Activated T-helper 1 cell treated with anti-CD3 and anti-CD28 coated beads, Interleukin-12 subunit alpha, Interleukin-12 subunit beta, Interleukin-2, Interleukin-4 antibody, amounts not matched to agents 30 ng/mL and 10 ng/mL and 1 ng/mL, durations not matched to agents 14 hours and 24 hours and 36 hours (primary cell): ENCODE measurements at places on chromosomes 5 and 9. TPM values are rescaled to one million over a fixed set of nuclear protein-coding genes. Genes with fewer than 3 reads are reported as not detected.

GRCh38 chr9:90900130-90900529, 98.5 kb downstream of the SYK start:
- no peaks in the 10 kb centered on the region for H3K4me1 ChIP-seq
- no peak overlapping the region for H3K27ac ChIP-seq
- no peaks in the 10 kb centered on the region for H3K36me3 ChIP-seq
- DNase-seq: no peak
- no peak overlapping the region for H3K4me3 ChIP-seq

DNA sequence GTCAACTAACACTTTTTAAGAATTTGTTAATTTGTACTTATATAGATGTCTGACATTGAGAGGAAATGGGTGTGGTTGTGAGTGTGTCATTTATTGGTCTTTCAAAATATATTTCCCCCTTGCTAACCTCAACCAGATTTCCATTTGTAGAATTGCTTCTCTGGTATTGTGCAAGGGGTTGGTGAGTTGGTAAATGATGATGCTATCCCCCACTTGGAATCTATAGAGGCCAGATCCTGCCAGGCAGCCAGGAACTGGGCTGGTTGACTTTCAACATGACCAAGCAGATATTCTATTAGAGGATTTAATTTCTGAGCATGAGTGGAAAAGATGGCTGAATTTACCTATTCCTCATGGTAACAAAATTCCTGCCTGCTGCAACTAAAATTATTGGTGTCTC, 306.6 kb upstream of the KIF2A start:
- no peaks in the 10 kb centered on the region for H3K4me1 ChIP-seq
- peaks cover 3% of the 10 kb centered on the region for H3K27me3 ChIP-seq
- no peak for DNase-seq
- no peak overlapping the region for H3K27ac ChIP-seq
- H3K36me3 ChIP-seq: no peaks in the 10 kb centered on the region

- no peak overlapping the region for H3K4me3 ChIP-seq
- H3K4me1 ChIP-seq: no peaks in the 10 kb centered on the region
- no peaks in the 10 kb centered on the region for H3K27me3 ChIP-seq
- no peak for DNase-seq
- H3K27ac ChIP-seq: no peak overlapping the region
Observed at GRCh38 chr9:119157196-119157595, 212.0 kb downstream of the BRINP1 start.

DNA sequence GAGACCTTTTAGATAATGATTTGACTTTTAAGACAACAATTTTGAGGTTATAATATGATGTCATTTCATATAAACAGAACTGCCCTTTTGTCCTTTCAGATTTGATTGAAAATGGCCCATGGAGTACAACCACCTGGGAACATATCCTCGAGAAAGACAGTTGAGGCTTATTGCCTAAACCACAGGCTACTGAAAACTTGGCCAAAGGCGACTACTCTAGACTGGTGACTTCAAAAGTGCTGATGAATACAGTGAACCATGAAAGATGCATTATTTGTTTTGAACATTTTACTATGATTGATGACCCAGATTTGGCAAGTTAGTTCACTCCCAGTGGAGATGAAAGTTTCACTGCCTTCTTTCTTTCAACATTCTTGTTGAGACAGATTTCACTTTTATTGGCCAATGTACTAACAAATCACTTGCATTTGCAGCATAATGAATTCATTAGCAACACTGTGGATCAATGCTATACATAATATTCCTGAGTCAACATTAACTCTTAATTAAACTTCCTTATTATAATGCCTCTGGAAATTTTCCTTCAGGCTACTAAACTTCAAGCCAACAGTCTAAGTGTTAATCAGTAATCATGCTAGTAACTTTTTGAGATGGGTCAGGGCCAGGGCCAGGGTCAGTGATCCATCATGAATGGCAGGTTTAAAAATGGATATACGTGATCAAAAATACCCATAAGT, 480.3 kb downstream of the RAB3C start:
- H3K27me3 ChIP-seq: peaks cover 7% of the 10 kb centered on the region
- H3K36me3 ChIP-seq: peaks cover 2% of the 10 kb centered on the region
- no peak for DNase-seq
- no peak overlapping the region for H3K27ac ChIP-seq
- H3K4me3 ChIP-seq: no peak overlapping the region
- H3K4me1 ChIP-seq: peaks cover 7% of the 10 kb centered on the region

DNA sequence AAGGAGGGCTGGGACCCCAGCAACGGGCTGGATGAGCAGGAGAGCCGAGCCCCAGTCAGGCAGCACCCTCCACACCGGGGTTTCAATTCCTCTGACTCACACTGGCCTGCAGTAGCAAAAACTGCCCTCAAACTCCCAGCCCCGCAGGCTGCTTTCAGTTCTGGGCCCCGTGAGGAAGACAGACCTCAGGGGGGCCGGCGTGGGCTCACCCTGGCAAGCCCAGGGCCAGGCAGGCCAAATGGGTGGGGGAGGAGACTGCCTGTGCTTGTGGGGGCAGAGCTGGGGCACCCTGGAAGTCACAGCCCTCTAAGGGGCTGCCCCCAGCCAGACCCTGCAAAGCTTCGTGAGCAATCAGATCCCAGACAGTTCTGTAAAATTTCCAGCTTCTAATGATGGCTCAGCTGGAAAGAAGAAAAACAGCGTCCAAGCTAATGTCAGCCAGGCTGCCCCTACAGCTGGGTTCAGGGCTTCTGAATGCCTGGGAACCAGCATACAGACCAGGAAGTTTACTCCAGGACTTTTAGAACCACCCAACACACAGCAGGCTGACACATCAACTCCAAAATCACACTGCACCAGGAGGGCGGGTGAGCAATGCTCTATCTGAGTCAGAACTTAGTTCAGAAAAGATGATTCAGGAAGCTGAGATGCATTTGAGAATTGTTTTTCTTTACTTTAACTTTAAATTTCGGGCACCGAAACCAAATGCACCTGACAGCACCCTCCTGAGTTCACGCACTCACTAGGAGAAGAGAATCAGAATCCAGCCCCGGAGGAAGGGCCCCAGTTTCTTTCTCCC, 34.7 kb downstream of the LPCAT1 start:
- no peak overlapping the region for H3K4me3 ChIP-seq
- H3K4me1 ChIP-seq: peaks cover 10% of the 10 kb centered on the region
- H3K27ac ChIP-seq: peak overlapping the region; percentile 29
- H3K36me3 ChIP-seq: peaks cover 34% of the 10 kb centered on the region

DNA sequence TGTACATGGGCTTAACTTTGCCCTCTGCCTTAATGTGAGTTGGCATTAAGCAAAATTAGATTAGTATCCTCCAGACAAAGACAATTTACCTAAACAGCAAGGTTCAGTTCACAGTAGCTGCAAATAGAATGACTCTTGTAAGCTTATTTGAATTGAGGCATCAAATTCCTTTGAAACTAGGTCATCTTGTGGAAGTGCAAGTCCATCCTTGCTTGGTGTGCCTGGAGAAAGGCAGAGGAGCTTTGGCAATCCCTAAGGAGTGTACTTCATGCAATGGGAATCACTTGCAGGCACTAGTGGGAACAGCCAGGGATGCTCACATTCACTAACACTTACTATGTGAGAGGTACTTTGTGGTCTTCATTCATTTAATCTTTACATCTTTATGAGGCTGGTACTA, 118.3 kb downstream of the DRD1 start:
- no peak overlapping the region for H3K27ac ChIP-seq
- no peak for DNase-seq
- H3K4me1 ChIP-seq: no peaks in the 10 kb centered on the region
- H3K36me3 ChIP-seq: no peaks in the 10 kb centered on the region

- peak overlapping the region; percentile 66 for H3K27ac ChIP-seq
- peaks cover 5% of the 10 kb centered on the region for H3K27me3 ChIP-seq
- H3K36me3 ChIP-seq: peaks cover 20% of the 10 kb centered on the region
- no peak for DNase-seq
- peak overlapping the region; percentile 25 for H3K4me3 ChIP-seq
- peaks cover 48% of the 10 kb centered on the region for H3K4me1 ChIP-seq
Observed at GRCh38 chr5:56587381-56588130, 227.8 kb upstream of the MAP3K1 start.

- no peaks in the 10 kb centered on the region for H3K36me3 ChIP-seq
- H3K27me3 ChIP-seq: no peaks in the 10 kb centered on the region
- no peak overlapping the region for H3K4me3 ChIP-seq
- H3K27ac ChIP-seq: no peak overlapping the region
Observed at GRCh38 chr5:3024554-3024953, 273.1 kb upstream of the IRX2 start.

DNA sequence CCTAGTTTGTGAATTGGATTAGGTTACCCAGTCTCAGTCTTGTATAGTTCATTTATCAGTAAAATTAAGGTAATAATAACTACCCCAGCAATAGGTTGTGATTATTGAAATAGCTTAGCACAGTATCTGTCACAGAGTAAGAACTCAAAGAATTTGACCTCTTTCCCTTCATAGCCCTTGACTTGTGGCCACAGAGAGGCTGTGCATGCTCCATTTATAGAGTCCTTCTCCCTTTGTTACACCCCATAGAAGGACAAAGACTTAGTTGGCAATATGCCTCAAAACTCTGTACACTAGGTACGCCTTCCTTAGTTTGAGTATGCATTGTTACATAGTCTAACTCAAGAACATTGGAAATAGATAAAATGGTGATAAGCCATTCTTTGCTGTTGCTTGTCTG, 257.2 kb downstream of the KCTD16 start:
- DNase-seq: no peak
- H3K27me3 ChIP-seq: peaks cover 1% of the 10 kb centered on the region
- H3K4me1 ChIP-seq: no peaks in the 10 kb centered on the region

DNA sequence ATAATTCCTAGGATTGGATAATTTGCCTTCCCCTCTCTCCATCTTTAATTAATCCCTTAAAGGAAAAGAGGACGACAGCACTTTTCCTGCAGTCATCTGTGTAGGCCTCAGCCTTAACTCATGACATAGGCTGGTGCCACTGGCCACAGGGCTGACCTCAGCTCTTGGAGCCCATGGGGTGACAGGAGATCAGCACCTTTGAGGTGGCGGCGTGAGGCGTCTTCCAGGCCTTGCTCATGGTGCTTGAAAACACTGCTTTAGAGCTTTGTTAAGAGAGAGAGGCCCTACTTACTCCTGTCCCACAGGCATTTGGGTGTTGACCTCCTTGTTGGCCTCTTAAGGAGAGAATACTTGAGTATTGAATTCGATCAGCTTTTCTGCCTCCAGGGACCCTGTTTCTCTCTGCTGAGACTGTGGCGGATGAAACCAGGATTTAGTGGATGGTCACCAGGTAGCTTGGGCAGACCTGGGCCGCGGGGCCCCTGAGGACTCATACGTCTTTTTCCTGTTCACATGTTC, 23.4 kb downstream of the TENT4A start:
- H3K27me3 ChIP-seq: no peaks in the 10 kb centered on the region
- DNase-seq: no peak
- H3K27ac ChIP-seq: peak overlapping the region; percentile 94
- peaks cover 40% of the 10 kb centered on the region for H3K36me3 ChIP-seq
- H3K4me3 ChIP-seq: peak overlapping the region; percentile 61
- H3K4me1 ChIP-seq: peaks cover 67% of the 10 kb centered on the region

DNA sequence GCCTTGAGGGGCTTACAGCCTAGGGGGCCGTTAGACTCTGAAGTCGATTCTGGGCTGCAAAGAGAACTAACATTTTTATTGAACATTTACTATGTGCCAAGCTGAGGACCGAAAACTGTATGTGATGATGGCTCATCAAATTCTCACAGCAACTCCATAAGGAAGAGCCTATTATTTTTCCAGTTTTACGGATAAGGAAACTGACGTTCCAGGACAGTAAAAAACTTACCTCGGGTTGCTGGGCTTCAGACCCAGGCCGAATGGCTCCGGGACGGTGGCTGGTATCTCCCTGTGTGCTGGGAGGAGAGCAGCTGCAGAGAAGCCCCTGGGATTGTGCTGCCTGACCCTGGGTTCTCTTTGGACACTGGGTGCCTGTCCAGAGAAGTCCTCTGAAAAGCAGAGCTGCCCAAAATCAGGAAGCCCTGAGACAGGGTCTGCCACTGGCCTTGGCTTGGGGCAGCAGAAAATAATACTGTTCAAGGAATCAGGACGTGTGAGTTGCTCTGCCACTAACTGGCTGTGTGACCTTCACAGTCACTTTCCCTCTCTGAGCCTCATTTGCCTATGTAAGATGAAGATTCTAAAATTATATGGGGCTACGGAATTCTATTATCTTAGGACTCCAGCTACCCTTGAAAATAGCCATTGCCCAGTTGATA, 116.3 kb upstream of the CPEB4 start:
- no peak for DNase-seq
- no peak overlapping the region for H3K27ac ChIP-seq
- no peak overlapping the region for H3K4me3 ChIP-seq
- H3K36me3 ChIP-seq: no peaks in the 10 kb centered on the region
- no peaks in the 10 kb centered on the region for H3K4me1 ChIP-seq

GRCh38 chr9:19629488-19629887, 159.3 kb downstream of the SLC24A2 start:
- no peak overlapping the region for H3K4me3 ChIP-seq
- DNase-seq: no peak
- H3K27me3 ChIP-seq: peaks cover 5% of the 10 kb centered on the region
- no peaks in the 10 kb centered on the region for H3K36me3 ChIP-seq
- H3K27ac ChIP-seq: no peak overlapping the region

DNA sequence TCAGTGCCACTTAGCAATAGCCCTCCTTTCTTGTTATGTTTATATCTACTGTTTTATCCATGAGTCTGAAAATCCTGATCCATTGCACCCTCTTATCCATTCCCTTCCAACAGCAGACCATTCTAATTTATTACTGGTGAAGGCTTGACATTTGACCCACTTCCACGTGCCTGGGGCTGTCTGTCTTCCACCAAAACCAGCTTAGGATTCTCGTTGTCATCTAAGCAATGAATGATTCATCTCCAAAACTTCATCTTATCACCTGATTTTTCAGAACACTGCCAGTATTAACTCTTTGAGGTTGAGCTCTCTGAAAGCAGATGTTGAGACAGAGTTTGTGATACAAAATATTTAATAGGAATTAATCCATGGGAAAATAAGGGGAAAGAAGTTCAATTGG, 277.8 kb upstream of the FBXL7 start:
- no peak overlapping the region for H3K27ac ChIP-seq
- no peak overlapping the region for H3K4me3 ChIP-seq
- no peaks in the 10 kb centered on the region for H3K4me1 ChIP-seq
- H3K36me3 ChIP-seq: no peaks in the 10 kb centered on the region
- H3K27me3 ChIP-seq: no peaks in the 10 kb centered on the region

DNA sequence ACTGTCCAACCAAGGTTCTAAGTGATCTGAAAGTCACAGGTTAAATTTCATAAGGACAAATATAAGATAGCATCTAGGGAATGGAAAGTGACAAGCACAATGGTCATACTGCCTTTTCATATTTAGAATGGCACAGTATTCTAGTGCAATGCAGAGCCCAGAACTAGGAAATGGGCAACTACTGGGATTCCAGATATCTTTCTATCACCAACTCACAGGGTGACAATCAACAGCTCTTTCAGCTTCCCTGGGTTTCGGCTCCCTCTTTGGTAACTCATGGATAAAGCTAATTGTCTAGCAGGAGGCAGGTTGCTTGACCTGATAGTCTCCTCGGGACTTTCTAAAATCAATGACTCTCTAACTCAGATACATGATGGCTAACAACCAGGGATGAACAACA, 60.4 kb downstream of the NR3C1 start:
- H3K4me1 ChIP-seq: peaks cover 44% of the 10 kb centered on the region
- no peak overlapping the region for H3K4me3 ChIP-seq
- H3K27ac ChIP-seq: no peak overlapping the region
- H3K36me3 ChIP-seq: peaks cover 25% of the 10 kb centered on the region
- no peak for DNase-seq
- no peaks in the 10 kb centered on the region for H3K27me3 ChIP-seq

PPP3R2 gene
- total RNA-seq: not detected in 2 replicates

RNF180 gene
- total RNA-seq: not detected in 2 replicates

- peaks cover 85% of the 10 kb centered on the region for H3K27me3 ChIP-seq
- peaks cover 56% of the 10 kb centered on the region for H3K4me1 ChIP-seq
- H3K36me3 ChIP-seq: no peaks in the 10 kb centered on the region
- peak overlapping the region; percentile 87 for H3K4me3 ChIP-seq
- peak overlapping the region; percentile 52 for H3K27ac ChIP-seq
Observed at GRCh38 chr5:98772415-98773213, 849 bp upstream of the RGMB start.
